Stimulated activated CD8-positive, alpha-beta memory T cell treated with anti-CD3 and anti-CD28 coated beads, Interleukin-15, amount 100 ng/mL, for 48 hours (primary cell): ENCODE measurements at places on chromosomes 5 and 9.

DNA sequence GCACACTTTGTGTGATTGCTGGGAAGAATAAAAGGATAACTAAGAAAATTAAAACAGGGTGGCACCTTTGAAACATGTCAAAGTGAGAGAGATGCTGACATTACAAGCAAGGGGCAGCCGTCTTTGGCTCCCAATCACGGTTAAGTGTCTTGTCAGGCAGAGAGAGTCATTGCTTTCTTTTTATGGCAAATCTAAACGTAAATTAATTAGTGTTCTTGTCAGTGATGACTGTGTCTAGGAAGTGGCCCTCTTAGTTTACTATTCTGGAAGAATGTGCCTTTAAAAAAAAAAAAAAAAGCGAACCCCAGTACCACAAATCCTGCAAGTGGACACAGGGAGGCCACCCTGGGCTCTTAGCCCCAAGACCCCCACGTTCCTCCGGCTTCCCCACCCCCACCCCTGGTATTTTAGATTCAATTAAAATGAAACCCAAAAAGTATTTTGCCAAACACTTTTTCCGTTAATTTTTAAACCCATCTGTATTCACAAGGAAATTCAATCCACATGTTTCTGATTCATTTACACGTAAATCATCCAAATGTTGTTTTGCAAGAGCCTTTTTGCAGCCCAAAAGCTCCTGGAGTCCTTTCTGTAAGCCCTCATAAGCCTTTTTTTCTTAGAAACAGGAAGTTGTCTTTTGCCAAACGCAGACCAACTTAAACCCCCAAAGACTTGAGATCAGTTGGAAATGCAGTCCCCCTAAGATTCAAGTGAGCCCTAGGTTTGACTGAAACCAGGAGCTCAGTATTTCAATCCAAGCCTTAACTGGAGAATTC, 399.3 kb downstream of the EBF1 start:
- DNase-seq = no peak

DNA sequence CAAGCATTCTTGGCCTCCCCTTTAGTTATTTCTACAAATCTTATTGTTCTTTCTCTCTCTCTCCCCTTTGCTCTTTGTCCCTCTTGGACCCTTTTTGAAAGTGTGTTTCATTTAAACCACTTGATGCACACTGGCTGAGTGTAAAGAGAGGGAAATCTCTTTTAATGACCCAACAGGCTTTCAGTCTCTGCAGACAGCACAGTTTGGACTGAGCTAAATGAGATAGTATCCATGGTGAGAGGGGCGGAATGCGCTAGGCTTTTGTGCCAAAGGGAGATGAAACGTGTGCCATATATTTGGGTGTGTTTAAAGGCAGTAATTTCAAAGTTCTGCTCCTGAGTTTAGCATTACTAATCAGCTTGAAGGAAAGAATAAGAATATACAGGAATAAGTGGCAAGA, 184.9 kb downstream of the PCSK1 start:
- DNase-seq = no peak

- no peak for DNase-seq
Measured at GRCh38 chr5:2204366-2205184, 321.9 kb upstream of the IRX4 start.

GRCh38 chr5:38456657-38457399, 99.6 kb downstream of the LIFR start:
- DNase-seq = no peak

DNA sequence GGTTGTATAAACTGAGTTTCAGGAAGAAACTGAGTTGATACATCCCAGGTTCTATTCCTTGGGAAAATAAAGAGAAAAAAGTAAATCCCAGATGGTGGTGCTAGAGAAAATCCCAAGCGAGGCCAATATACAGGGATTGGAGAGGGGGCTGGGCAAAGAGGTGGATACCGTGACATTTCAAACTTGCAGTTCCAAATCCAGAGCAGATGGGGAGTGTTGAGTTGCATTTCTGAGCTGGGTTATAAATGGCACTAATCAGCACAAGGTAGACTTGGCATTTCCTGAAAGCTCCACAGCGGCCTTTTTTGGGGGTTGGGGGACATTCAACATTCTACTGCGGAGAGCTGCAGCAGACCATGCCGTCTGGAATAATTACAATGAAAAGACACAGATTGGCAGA, 224.4 kb downstream of the NXNL2 start:
- DNase-seq = no peak

GRCh38 chr9:114055894-114056293, 22.2 kb downstream of the AMBP start:
- no peak for DNase-seq

GRCh38 chr5:59845730-59846129, 47.8 kb downstream of the PDE4D start:
- no peak for DNase-seq

DNA sequence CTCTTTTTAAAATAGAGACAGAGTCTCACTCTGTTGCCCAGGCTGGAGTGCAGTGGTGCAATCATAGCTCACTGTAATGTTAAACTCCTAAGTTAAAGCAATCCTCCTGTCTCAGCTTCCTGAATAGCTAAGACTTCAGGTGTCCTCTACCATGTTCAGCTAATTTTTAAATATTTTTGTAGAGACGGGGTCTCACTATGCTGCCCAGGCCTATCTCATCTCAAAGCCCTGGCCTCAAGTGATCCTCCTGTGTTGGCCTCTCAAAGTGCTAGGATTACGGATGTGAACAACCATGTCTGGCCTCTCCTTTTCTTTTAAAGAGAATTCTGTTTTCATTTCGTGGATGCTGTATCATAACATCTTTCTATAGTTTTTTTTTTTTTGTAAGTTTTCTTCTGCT, 11.7 kb downstream of the STX17 start:
- no peak for DNase-seq

- DNase-seq = no peak
Measured at GRCh38 chr9:125758986-125759763, 12.0 kb downstream of the PBX3 start.

DNA sequence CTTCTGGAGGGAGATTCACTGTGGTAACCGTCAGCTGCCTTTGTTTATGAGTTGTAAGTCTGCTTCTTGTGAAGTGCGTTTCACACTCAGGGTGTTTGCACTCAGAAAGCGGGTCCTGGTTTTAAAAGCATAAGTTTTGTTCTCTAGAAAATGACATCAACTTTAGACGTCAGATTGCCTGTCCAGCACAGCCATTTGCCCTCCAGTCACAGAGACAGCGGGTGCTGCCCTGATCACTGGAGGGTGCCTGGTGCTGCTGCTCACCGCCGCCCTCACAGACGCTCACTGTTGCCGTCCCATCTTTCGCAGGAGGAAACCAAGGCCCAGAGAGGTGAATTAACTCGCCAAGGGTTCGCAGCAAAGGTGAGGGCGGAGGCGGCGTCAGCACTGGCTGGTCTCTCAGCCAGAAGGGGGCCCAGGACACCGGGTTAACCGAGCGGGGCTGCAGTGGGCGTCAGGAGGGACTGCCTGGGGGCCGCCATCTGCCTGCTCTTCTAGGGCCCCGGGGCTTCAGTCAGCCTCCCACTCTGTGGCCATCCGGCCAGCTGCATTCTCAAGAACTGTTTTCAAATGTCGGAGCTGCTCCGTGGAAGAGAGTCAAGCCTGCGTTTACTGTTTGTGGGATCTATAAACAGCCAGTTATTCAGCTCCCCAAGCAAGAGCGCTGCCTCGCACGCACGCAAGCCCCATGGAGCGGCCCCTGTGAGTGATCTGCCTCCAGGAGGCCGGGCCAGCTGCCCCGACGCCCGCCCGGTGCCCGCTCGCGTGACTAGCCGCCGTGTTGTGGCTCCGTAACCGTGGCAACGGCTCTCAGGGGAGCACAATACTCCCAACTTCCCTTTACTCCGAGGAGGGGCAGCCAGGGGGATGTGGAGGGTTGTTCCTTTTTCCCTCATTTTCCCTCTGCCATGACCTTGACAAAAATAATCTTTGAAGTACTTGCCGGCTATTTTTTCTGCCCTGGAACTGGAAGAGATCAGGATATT, 43.4 kb upstream of the EXOC3 start:
- peak; percentile 74 for DNase-seq

DNA sequence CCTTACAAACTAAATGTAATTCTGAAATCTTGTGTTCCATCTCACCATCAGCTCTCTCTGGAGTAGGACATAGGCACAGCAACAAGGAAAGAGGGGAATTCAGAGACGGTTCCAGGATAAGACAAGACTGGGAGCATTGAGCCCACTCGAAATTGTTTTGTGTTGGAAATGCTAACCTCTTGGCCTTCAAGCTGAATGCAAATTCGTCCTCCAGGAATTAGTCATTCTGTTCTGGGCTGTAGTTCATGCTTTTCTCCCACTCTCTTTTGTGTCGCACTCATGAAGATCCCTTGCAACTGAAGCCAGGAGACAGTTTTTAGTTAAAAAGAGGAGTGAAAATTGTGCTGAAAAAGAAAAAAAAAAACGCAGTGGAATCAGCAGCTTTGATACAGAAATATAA, 121.7 kb upstream of the SEMA6A start:
- no peak for DNase-seq

- DNase-seq = no peak
Measured at GRCh38 chr9:127402401-127403090, 5.6 kb downstream of the SLC2A8 start.

GRCh38 chr9:8232726-8233125, 433.1 kb upstream of the DMAC1 start:
- no peak for DNase-seq

DNA sequence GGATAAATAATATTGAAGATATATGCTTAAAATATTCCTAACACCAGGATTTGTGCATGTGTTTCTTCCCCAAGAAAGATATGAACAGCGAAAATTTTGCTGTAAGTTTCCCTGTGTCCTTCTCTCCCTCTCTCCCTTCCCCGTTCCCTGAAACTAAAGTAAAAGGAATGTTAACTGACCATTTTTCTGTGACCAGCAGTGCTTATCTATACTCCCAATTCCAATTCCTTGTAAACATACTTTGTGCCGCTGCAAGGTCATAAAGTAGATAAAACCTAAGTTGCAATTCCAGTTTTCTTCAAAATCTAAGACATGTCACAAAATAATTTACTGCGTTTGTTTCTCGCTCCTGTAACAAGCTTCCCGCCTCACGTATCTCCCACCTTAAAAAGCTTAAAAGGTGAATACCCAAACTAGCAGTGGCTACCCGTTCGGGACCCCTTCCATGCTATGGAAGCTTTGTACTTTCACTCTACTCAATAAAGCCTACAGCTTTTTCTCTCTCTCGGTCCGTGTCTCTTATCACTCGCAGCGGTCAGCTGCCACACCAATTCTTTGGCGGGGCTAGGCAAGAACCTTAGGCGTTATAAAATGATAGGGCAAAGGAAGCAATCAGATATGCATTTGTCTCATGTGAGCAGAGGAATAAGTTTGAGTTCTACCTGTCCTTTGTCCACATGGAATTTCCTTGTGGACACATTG, 1798.0 kb downstream of the EFNA5 start:
- no peak for DNase-seq

GRCh38 chr5:61701877-61702602, 370.0 kb downstream of the ZSWIM6 start:
- no peak for DNase-seq

DNA sequence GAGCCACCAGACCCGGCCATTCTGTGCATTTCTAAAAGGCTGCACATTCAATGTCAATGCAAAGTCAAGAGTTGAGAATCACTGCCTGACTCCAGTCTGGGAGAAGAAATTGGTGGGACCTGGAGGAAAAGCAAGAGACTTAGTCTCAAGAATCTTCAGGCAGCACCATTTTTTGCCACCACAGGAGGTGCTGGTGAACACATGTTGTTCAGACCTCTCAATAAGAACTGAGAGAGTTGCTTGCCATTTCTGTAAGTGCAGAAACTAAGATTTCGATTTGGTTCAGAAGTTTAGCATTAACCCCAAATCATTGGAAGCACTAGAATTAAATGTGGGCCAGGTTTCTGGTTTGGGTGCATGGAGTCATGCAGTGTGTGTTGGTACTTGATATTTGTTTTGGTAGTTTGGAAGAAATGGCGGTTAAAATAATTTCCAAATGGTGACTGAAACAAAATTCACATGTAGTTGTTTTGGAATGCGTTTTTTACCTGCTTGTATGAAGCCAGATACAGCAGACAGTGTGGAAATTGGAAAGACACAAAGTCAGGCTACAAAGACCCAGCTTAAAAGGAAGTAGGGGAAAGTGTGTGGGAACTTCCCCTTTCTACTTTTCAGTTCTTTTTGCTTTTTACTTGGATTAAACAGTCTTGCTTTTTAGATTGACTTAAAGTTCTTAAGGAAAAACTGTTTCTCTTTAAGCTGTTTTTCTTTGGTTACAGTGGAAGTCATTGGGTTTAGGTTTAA, 20.4 kb downstream of the PDE8B start:
- DNase-seq = no peak

DNA sequence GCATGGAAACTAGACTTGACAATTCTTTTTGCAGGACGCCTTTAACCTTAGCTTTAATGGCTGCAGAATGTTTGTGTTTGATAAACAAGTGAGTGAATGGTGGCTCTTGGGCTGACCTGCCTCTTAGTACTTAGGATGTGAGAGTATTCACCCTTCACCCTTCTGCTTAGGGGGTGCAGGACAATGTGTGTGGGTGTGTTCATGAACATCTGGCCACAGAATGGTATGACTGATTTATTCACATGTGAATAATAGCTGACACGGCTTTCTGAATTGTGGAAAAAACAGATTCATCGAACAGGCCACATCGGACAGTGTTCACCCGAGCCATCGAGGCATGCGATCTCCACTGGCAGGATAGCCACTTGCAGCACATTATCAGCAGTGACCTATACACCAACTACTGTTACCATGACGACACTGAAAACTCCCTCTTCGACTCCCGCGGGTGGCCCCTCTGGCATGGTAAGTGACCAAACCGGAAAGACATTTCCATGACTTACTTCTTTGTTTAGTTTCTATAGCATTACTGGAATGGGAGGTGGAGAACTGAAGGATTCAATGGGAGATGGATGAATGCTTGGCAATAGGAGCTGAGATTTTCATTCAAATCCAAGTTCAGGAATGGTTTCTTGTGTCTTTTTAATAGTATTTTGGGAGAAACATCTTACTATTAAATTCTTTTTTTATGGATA, 193.6 kb downstream of the ZSWIM6 start:
- DNase-seq = no peak

GRCh38 chr5:352639-353611, 31.4 kb downstream of the AHRR start:
- no peak for DNase-seq
